ENCODE measurements at places on chromosomes 6 and 20.

- peak; percentile 25 for DNase-seq
Measured at GRCh38 chr20:3172933-3173609, at the start of gene LZTS3. TSS of gene LZTS3 (minus strand) at chr20:3173549. CDS start at chr20:3167163, 6,386 bp downstream.

GRCh38 chr6:31356216-31356945, 598 bp downstream of the HLA-B start:
- no peak for DNase-seq

DNA sequence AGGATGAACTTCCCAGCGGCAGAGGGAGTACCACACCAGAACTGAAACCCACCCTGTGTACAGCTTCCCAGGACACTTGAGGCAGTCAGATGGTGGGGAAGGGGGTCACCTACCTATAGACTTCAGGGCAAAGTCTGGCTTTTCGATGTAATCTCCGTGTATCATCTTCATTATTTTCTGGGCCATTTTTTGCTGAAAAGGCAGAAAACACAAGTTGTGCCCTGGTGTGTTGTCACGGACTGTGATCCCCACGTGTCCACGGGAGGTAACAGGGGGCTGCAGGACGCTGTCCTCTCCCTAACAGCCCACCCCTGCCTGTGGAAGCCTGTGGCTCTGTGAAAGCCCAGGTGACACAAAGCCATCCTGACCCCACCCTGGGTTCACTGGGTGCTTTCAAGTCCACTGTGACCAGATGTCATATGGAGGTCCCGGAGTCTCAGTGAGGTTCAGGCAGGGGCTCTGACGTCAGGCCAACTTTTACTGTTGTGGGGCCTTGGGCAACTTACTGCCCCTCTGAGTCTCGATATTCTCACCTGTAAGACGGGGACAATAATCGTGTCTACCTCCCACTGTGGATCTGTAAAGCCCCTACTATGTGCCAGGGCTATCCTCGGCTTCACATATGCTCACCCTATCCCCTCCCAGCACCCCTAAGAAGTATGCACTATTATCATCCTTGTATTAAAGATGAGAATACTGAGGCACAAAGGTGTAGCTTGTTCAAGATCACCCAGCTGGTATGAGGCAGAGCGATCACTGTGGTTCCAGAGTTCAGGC, 14.5 kb downstream of the SUN5 start:
- DNase-seq: no peak

- DNase-seq: no peak
Measured at GRCh38 chr6:90816764-90817163, 229.9 kb upstream of the MAP3K7 start.

GRCh38 chr6:33433544-33434191, 13.8 kb downstream of the SYNGAP1 start:
- DNase-seq: peak; percentile 56

DNA sequence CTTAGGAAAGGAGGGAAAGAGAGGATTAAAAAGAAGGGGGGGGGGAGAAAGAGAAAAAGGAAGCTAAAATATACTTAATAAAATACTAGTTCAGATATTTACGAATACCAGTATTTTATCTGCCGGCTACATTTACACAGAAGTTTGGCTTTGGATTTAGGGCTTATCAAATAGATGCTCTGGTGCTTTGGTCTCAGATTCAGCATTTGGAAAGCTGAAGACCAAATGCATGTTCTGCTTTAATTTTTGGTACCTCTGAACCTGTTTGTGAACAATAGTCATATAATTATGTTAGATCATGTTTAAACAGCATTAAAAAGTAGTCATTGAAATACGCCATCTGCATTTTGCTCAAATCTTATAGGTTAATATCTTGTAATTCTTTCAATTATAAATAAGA, 786.0 kb upstream of the CITED2 start:
- DNase-seq: no peak

DNA sequence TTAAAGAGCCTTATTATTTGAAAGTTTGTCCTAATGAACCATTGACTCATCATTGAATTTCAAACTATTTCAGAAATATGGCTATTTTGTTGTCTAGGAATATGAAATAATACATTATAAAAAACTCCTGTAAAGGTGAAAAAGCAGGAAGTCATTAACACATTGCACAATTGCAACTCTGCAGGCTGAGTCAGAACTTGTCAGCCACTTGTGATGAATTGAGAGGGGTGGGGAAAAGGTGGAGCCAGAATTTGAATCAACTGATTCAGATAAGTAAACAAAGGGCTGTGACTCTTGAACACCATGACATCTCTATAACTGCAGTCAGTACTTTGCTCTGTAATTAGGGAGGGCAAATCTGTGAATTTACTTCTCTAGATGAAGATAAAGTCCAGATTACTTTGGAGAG, 6.0 kb downstream of the C6orf141 start:
- DNase-seq: peak; percentile 88

DNA sequence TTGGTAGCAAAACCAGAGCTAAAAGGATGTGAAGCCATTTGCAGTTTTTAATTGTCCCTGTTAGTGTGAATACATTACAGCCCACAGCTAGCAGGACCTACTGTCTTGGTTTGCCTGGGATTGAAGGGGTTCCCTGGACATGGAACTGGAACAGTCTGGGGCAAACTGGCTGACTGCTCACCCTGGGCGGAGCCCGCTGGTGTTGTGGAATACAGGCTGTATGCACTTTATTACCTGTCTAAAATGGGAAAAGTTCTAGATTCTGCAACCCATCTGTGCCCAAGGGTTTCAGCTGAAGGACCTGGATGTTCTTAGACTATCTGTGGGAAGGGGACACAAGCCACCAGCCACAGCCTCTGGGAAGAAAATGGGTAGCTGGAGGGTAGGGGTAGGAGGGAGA, 12.2 kb upstream of the CDKN1A start:
- no peak for DNase-seq

DNA sequence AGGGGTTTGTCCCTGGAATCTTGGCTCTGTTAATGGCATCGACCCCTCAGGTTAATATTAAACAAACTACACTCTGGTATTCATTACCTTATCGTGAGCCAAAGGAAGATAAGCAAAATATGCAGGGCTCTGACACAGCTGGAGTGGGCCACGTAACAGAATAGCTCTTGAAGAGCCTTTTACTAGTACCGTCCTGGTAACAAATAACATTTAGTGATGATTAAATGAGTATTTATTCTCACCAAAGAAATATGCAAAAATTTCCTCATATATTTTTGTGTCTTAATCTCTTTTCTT, 20.1 kb upstream of the UTRN start:
- DNase-seq: peak; percentile 79

- peak; percentile 26 for DNase-seq
Measured at GRCh38 chr6:39892490-39893129, 41.7 kb downstream of the MOCS1 start.

DNA sequence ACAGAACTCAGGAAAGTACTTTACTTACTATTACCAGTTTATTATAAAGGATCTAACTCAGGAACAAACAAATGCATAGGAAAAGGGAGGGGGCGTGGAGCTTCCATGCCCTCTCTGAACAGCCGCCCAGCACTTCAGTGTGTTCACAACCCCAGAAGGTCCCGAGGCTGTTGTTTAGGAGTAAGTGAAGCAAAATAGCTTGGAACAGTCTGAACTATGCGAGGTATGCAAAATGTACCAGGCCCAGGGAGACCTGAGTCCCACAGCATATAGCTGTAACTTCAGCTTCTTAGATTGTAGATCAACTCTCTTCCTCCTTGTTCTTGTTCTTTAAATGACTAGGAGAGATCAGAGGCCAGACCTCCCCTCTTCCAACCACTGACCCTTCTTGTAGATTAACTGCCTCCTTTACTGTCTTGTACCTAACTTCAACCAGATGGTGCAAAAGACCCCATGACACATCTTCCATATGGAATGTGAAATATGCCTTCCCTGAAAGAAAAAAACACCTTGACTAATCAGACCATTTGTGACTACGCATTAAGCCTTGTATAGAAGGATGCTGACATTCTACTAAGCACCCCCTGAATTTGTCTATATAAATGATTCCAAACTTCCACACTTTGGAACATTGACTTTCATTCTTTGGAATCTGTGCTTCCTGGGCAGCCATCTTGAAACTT, 98.8 kb upstream of the SNX9 start:
- peak; percentile 32 for DNase-seq

DNA sequence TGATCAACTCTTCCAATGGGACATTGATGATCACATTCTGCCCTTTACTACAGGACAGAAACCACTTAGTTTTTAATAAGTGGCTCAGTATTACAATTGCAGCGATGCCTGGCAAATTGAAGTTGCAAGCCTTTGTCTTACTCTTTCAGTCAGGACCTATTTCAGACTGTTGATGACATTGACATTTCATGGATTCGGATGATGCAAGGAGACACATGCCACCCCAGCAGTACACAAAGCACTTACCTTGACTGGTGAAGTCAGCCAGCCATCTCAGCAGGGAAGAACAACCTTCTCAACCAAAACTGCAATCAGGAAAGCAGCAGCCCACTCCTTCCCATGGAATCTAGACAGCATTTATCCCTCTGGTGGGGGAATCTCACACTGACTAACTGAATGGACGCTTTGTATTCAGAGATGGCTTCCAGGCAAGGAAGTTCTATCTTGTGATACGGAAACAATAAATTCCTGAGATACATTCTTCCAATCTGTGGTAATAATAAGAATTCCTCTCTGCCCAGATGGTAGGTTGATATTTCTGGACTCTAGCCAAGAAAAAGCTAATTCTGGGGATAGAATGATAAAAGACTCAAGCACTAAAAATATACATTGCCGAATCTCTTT, 24.8 kb downstream of the NFYA start:
- DNase-seq: peak; percentile 84

DNA sequence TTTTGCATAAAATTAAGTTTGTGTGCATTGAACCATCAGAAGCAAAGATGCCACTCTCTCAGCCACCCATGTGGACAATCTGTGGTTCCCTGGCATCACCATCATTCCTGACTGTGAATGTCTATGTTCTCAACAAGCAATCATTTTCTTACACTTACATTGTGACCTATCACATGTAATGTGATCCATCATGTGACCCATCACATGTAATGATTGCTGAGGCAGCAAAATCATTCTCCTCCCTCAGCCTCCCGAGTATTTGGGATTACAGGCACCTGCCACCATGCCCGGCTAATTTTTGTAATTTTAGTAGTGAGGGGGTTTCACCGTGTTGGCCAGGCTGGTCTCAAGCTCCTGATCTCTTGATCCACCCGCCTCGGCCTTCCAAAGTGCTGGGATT, 22.0 kb upstream of the ZNF133 start:
- no peak for DNase-seq

- no peak for DNase-seq
Measured at GRCh38 chr6:82348130-82348529, 15.5 kb upstream of the TPBG start.

- DNase-seq: peak; percentile 12
Measured at GRCh38 chr6:35969646-35970045, 48.7 kb upstream of the SRPK1 start.

DNA sequence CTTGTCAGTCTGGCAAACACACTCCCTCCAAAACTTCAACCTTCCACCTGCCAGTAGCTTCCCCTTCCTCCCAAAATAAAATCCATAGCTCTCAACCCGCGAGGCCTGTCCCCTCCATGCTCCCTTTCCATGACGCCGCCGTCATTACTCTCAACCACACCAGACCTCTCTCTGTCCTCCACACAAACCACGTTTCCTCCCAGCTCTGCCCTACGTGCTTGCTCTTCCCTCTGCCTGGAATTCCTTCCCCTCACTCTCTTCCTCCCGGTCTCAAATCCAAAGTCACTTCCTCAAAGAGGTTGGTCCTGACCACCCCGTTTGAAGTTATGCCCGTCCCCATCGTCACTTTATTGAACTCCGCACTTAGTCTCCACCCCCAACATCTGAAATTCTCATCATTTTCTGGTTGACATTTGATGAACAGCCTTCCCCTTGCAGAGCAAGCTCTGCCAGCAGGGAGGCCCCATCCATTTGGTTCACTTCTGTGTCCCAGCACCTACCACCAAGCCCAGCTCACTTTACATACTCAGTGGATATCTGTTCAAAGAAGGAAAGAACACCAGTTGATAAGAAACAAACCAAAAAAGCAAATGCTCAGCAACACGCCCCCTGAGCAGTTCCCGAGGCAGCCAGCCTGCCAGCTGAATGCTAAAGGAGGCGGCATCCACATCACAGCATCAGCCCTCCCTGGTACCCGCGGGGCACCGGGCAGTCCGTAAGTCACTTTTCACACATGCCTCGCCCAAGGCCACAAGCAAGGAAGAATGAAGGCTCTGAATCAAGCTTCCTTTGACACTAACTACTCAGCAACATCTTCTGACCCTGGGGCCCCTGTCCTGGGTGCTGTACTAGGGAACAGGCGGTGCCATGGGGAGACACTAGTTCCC, 125.0 kb downstream of the NFATC2 start:
- DNase-seq: no peak

DNA sequence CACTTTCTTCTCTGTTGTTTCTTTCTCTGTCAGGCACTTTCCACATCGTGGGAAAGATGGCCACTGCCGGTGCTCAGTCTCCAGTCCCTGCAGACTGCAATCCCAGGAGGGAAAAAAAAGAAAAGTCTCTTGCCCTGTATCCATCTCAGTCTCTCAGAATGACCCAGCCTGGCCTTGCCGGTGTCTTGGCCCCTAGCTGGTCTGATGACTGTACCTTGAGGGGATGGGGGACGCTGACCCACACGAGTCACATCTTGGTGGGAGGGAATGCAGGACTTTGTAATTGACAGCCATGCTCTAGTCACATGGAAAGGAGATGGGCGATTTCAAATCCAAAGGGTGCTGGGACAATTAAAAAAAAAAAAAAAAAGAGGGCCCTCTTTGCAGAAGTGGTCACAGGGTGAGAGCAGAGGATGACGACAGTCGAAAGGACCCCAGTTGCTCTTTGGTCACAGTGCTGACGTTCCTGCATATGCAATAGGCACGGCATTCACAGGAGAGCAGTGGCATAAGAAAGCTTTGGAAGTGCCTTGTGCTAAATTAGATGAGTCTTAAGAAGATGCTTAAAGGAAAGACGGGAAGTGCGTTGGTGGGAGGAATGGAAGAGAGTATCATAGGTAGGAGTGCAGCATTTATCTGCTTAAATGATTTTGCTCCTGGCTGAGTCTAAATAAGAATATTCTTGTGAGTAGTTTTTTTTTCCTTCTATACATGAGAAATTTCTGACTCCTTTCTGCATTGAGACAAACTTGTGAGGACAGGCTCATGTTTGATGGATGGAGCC, 63.9 kb upstream of the AKAP12 start:
- no peak for DNase-seq

DNA sequence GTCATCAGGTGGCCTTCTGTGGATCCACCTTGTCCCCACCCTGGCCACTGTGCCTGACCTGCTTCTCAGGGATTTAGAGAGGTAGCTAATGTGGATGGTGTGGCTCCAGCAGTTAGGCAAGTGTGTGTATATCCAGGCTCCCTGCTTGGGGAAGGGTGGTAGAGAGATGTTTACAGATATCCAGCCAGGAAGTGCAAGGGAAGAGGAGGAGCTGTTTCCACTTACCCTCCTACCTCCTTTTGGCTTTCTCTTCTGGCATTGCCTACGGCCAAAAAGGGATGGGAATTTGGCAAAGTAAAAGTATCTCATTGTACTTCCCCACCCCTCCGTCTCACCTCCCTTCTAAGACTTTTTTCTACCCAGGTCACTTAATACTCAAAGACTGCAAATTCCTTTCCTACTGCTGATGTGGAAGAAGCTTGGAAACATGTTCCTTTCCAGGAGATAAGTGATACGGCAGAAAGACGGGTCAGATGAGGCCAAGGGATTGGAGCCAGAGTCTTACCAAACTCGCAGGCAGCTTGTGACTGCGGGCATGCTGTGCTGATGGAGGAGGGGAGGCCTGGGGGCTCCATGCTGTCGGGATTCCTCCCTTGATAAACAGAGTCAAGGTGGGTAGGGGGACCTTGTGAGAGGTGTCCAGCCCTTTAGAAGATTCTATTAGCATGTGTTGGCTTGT, 253.4 kb downstream of the PRL start:
- no peak for DNase-seq

Measured in astrocyte (in vitro differentiated cells and primary cell).